ENCODE measurements at places on chromosomes 6 and 20.

- no peak for DNase-seq
Observed at GRCh38 chr20:3483309-3483708, 12.5 kb downstream of the ATRN start.

DNA sequence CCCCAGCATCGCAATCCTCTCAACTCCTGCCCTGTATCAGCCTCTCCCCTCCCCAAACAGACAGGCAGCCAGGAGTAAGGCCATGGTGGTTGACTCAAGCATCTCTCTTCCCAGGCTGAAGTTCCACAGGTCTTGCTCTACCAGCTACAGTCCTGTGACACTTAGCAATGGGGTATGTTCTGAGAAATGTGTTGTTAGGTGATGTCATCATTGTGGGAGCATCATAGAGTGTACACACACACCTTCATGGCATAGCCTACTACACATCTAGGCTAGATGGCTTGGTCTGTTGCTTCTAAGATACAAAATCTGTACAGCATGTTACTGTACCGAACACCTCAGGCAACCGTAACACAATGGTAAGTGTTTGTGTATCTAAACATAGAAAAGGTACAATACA is 29.5 kb upstream of the BCAS1 start:
- no peak for DNase-seq

DNA sequence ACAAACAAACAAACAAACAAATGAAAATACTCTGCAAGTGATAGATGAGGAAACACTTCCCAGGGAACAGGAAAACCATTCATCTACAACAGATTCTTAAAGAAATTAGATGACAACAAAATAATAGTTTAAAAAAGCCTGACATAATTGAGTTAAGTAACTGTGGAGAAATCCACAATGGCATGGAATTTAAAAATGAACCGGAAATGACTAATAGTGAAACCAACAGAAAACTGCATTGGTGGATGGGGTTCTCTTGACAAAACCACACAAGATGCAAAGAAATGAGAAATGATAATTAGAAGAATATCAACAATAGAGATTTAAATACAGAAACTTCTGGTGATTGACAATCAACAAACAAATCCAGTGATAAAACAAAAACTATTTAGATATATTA is 785.6 kb downstream of the QKI start:
- no peak for DNase-seq

DNA sequence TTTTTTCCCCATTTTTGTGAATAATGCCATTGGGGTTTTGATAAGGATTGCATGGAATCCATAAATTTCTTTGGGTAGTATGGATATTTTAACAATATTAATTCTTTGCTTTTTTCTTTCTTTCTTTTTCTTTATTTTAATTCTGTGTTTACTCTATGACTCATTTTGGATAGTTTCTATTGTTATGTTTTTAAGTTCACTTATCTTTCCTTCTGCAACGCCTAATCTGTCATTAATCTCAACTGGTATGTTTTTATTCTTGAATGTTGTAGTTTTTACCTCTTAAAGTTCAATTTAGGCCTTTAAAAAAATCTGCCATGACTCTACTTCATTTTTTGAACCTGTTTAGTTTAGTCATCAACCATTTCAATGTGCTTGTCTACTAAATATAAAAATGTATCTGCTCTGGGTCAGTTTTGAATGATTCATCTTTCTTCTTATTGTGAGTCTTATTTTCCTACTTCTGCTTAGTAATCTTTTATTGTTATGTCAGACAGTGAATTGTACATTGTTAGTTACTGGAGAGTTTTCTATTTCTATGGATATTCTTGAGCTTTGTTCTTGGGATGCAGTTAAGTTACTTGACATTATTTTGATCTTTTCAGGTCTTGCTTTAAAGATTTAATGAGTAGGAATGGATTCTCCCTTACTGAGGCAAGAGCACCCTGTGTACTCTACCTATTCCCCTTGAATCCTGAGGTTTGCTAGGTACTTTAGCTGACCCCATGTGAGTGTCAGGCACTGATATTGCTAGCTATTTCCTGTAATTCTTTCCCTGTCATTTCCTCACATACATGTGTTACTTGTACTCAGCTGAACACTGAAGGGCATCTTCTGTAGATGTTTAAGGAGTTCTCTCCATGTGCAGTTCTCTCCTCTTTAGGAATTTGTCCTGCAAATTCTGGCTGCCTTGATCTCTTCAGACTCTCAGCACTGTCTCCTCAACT is 104.2 kb downstream of the TFAP2B start:
- no peak for DNase-seq

- DNase-seq, result no peak
Observed at GRCh38 chr6:90100059-90100665, 196.5 kb downstream of the BACH2 start.

DNA sequence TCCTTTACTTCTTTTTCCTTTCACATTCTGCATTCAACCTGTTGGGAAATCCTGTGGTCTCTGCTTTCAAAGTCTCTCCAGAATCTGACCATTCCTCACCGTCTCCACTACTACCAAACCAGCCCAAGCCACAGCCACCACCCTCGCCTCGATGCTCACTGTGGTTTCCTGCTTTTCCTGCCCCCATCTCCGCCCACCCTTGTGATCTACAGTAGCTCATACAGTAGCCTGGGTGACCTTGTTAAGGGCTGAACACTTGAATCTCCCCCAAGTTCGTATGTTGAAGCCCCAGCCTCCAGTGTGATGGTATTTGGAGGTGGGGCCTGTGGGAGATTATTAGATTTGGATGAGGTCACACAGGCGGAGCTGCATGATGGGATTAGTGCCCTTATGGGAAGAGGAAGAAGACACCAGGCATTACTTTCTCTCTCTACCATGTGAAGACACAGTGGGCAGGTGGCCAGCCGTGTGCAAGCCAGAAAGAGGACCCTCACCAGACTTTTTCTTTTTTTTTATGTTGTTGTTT is 189.0 kb upstream of the UST start:
- no peak for DNase-seq

DNA sequence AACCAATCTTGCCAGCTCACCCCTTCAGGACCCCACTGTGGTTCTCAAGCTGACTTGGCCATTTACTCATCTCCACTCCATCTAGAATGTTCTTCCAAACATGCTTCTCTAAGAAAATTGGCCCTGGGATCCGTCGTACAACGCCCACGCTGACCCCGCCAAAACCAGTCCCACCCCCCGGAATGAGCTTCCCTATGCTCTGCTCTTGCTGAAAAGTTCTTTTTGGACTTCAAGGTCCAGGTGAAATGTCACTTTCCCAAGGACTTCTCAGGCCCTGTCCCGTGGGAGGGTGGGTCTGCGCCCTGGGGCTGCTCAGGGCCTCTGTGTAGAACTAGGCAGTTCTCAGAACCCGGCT is 9.9 kb downstream of the NOL4L start:
- DNase-seq, result no peak

DNA sequence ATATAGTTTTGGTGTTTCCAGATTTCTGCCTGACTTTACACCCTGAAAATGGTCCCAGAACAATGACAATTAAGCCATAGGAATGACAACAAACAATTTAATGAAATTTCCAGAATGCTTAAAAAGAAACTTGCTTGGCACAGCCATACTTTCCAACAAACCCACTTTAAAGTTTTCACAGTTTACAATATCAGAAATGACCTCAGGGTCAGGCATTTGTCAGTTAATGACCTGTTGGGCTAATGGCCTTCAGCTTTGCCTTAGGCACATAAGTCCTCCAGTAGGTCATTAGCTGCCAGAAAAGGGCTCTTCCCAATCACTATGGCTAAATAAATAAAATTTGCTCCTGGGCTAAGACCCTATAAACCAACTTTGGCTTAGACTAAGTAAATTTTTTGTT is 144.6 kb upstream of the BEND3 start:
- DNase-seq, result no peak

DNA sequence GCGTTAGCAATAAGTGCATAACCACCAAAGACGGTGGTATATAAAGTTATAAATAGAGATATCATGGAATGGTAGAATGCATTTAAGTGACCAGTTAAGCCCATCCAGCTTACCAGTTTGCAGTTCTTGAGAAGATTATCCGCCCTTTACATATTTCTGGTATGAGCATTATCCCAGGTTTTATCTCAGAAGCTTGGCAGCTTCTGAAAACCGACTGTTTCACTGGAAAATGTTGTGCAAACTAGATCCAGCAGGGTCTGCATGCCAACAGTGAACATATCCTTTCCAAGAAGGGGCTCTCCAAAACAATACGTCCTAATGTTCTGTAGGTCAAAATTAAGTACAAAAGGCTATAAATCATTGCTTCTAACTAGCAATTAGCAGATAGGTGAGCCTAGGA is 29.5 kb upstream of the SHLD1 start:
- DNase-seq, result no peak

DNA sequence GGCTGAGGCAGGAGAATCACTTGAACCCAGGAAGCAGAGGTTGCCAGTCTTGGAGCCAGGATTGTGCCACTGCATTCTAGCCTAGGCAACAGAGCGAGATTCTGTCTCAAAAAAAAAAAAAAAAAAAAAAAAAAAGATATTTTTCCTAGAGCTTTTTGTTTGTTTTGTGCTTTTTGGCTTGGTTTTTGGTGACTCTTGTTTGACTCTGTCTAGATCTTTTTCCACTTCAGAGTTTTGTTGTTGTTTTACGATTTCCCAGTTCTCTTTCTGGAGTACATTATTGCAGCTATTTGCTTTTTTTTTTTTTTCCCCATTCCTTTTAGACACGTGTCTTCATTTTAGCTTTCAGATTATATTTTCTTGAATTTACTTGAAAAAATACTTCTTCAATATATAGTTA is 67.0 kb upstream of the AKAP12 start:
- DNase-seq, result no peak

DNA sequence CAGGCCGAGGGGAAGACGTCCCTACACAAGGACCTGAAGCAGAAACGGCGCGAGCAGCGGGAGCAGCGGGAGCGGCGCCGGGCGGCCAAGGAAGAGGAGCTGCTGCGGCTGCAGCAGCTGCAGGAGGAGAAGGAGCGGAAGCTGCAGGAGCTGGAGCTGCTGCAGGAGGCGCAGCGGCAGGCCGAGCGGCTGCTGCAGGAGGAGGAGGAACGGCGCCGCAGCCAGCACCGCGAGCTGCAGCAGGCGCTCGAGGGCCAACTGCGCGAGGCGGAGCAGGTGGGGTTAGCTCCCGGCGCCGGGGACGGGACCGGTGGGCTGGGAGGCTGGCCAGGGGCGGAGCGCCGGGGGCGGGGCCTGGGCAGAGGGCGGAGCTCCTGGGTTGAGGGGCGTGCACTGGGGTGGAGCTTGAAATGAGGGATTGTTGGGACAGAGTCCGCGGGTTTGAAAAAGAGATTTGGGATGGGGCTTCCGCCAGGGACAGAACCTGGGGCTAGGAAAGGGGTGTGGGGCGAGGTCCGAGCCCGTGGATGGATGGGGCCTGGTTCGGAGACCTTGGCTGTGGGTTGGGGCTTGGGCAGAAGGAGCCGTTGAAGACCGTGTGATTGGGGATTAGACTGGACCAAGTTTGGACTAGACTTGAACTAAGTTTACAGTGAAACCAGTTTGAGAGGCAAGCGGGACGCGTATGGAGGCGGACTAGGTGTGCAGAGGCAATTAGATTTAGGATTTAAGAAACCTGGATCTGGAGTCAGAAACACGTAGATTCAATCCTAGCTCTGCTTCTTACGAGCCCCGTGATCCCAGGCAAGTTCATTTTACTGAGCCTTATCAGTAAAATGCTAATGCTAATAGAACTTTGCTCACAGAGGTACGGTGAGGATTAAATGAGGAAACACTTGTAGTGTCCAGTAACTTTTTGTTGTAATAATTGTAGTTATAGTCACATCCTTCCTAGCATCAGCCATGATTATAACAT is 20.9 kb downstream of the DEF6 start:
- peak; percentile 70 for DNase-seq

DNA sequence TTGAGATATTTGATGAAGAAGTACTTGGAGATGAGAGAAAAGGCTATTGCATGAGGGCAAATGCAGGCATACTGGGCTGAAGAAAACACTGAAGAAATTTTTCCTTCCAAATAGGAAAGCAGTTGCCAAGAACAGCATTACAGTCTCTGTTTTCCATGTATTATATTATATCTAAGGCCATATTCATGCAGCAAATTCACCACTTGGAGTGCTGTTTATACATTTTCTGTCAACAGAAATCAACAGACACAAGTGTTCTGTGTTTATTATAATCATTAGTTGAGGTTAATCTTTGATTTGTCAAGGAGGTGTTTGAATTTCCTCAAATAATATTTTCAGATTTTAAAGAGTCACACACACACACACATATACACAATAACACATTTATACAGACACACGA is 268.8 kb upstream of the PLCB4 start:
- DNase-seq, result no peak

DNA sequence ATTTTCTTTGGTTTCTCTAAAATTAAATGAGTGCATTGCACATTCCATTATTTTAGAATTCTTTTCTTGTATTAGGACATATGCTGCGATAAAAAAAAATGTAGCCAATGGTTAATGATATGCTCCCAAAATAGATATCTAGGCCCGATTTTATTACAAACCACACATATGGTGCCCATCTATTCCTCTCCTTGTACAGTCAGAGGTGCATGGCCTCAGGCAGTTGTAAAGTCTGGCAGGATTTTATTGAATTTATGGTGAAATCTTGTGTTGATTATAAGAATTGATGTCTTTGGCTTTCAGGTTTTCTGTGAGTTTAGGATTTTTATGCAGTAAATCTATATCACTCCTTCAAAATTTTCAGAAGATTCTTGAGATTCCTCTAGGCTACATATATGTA is 192.2 kb downstream of the RFPL4B start:
- DNase-seq, result no peak

- no peak for DNase-seq
Observed at GRCh38 chr6:107237992-107238660, 122.8 kb upstream of the BEND3 start.

DNA sequence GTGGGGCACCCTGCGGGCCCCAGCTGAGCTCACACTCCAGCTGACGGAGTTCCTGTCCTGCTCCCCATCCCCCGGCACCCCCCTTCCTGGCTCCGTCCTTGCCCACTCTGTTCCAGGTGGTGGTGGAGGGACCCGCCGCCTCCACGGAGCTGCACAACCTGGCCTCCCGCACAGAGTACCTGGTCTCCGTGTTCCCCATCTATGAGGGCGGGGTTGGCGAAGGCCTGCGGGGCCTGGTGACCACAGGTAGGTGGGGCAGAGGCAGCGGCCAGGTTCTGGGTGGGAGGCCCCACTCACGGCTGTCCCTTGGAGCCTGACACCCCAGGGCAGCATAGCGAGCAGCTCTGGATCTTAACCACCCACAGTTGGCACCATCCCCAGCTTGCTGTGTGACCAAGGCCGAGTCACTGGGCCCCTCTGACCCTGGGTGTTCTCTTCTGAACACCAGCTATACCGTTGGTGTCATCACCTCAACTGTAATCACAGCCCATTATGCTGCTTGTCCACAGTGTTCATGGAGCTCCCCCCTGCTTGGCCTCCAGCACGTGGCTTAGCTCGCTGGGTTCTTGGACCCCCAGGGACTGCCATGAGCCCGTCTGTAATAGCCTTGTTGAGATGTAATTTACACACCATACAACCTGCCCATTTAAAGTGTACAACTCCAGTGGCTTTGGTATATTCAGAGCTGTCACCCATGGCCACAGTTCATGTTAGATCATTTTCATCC is 17.4 kb downstream of the COL20A1 start:
- DNase-seq, result no peak

DNA sequence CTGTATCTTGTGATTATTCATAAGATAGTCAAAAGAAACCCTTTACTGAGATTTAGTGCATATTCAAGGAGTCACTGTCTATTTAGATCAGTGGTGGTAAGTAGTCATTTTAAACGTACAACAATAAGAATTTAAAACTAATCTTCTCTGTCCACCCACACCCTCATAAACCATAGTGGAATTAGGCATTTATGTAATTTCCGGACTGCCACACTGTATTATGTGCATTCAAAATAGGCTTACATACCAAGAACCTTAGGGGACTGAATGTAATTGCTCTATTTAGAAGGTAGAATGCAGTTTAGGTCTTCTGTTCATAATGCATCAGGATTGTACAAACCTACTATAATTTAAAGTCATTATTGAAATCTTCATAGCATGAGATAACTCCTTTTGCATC is 685.4 kb downstream of the TENT5A start:
- no peak for DNase-seq

Measured in DMS79 (cell line).